NCI-H774 (cell line): ENCODE measurements at places on chromosomes 2 and 18.

DNA sequence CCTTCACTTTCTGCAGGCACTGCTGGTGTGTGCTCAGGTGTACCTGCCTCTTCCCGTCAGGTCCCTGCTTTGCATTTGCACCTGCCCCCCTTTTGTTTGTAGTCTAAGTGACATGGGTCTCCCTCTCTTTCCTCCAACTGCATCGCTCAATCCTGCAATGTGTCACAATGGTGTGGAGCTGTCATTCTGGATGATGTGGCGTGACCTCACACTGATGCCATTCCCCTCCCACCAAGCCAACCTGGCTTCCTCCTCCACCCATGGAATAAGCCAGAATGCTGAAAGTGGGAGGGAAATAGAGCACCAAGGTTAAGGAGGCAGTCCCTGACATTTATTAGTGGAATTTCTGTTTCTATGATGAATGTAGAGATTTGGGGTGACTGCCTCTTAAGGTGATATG is 156.7 kb downstream of the ZBTB7C start:
- peak; percentile 34 for DNase-seq

DNA sequence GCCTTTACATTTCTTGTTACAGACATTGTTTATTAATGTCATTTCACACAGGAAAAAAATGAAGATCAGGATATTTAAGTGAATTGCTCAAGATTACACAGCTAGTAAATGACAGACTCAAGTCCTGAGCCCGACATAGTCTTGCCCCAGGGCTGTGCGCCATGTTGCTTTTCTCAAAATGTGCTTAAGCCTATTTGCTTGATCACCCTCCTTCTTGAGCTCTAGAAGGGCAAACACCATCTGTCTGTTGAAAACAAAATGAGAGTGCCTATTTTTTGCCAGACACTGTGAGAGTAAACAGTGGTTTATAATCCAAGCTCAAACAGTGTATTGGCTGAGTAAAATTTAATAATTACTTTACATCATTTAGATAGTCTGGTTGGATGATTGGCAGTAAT is 34.8 kb upstream of the HNMT start:
- no peak for DNase-seq

DNA sequence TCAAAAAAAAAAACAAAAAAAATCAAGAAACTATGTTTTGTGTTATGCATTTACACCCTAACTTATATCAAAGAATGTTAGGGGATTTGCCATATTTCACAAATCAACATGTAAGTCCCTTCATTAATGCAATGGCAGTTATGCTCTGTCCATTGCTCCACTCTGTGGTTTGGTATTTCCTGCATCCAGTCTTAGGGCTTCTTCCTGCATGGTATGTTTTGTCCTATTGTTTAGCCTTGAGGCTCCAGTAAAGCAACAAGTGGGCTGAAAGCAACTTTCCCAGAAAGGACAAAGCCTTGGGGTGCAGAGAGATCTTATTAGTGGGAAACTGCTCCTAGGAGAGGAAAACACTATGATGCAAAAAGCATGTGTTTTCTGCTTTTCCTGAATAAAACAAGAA is 474.1 kb downstream of the IRS1 start:
- no peak for DNase-seq

DNA sequence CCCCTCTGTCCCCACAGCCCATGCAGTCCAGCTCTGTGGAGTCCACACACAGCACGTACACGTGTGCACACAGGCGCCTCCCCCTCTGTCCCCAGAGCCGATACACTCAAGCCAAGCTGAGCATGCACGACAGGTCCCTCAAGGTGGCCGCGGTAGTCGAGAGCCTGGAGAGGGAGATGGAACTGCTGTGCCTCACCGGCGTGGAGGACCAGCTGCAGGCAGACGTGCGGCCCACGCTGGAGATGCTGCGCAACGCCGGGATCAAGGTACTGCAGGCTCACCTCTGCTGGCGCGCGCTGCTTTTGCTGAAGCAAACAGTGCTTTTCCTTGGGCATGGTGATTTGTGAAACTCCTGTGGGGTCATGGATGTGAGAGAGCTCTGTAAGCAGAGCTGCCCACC is 58.5 kb upstream of the NFATC1 start:
- DNase-seq: no peak

- no peak for DNase-seq
These were observed 145.2 kb downstream of the DTNB start for GRCh38 chr2:25528173-25528572.

GRCh38 chr2:189393440-189394111 is 47.7 kb upstream of the WDR75 start:
- DNase-seq: no peak
